Stimulated activated CD4-positive, alpha-beta T cell treated with anti-CD3 and anti-CD28 coated beads, Interleukin-1b, Interleukin-23, amount 100 ng/mL, for 24 hours (primary cell): ENCODE measurements at places on chromosomes 12 and 14.

DNA sequence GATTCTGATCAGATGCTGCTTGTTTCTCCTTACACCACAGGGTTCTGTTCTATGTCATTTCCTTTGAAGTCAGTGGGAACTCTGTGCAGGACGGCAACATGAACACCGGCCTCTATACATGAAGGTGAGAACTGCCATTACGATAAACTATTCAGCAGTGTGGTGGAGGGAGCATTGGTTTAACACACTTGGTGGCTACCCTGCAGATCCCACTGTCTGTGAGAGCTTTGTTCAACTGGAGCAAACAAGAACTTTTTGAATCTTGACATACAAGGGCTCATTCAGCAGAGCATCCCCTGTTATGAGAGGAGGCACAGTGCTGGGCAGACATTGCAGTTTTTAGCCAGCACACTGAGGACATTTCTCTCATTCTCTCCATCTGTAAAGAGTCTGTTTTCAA lies 10.7 kb upstream of the FRS2 start:
- DNase-seq, result no peak

GRCh38 chr14:54317391-54317790 lies 79.4 kb upstream of the CDKN3 start:
- DNase-seq, result no peak

- DNase-seq, result no peak
Observed at GRCh38 chr12:72717036-72717435, 444.9 kb downstream of the TRHDE start.

DNA sequence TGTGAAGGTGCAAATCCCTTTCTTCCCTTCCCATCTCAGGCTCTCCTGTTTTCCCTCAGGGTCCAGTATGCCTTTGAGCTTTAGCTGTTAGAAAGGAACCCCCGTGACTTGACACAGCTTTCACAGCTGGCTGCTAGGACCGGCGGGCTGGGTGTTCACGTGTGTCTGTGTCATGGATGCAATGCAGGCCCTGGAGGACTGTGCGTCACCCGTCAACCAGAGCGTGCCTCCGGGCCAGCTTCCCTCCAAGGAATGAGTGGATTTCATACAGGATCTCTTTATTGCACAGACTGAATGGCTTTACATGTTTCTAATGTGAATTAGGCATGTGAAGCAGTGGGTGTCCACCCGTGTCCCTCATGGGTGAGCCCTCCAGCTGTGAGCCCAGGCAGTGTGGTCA lies 77.4 kb downstream of the AACS start:
- no peak for DNase-seq

- DNase-seq, result no peak
Observed at GRCh38 chr12:48311313-48311712, 39.4 kb downstream of the ZNF641 start.

- no peak for DNase-seq
Observed at GRCh38 chr12:94740601-94741362, 90.4 kb upstream of the TMCC3 start.

DNA sequence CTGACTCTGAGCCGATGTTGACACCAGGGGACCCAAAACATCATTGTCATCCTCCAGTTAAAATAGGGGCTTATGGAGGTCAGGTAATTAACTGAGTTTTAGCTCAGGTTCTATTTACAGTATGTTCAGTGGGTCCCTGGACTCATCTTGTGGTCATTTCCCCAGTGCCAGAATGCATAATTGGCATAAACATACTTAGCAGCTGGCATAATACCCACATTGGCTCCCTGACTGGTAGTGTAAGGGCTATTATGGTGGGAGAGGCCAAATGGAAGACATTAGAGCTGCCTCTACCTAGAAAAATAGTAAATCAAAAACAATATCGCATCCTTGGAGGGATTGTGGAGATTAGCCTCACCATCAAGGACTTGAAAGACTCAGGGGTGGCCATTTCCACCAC lies 350.9 kb downstream of the C12orf75 start:
- DNase-seq, result no peak

GRCh38 chr14:30156571-30156970 lies 228.9 kb upstream of the PRKD1 start:
- DNase-seq, result no peak

GRCh38 chr12:131445795-131446194 lies 265.1 kb upstream of the SFSWAP start:
- no peak for DNase-seq

DNA sequence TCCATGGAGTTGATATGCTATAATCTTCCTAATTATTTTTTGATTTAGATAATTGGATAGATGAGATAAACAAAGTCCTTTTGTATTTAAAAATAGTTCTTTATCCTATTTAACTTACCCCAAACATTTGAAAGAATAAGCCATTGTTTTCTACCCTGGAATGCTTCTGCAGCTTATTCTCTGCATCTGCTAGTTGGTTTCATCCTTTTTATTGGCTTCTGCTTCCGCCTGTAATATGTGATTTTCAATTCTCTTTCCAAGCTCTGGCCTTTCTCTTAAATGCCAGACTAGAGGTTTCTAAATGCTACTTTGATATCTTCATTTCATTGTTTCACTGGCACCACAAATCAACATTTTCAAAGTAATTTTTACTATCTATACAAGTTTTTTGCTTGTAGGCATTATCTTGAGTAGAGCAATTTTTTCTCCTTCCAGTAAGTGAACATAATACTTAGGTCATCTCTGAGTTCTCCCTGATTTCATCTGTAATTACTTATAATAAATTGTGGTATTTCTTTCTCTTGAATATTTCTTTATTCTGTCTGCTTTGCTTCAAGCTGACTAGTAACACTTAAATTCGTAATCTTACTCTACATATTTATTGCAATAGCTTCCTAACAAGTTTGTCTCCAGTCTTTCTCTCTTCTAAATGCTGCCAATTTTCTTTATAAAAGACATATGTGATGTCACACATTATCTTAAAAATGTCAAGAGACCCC lies 958.4 kb downstream of the SLC6A15 start:
- no peak for DNase-seq

DNA sequence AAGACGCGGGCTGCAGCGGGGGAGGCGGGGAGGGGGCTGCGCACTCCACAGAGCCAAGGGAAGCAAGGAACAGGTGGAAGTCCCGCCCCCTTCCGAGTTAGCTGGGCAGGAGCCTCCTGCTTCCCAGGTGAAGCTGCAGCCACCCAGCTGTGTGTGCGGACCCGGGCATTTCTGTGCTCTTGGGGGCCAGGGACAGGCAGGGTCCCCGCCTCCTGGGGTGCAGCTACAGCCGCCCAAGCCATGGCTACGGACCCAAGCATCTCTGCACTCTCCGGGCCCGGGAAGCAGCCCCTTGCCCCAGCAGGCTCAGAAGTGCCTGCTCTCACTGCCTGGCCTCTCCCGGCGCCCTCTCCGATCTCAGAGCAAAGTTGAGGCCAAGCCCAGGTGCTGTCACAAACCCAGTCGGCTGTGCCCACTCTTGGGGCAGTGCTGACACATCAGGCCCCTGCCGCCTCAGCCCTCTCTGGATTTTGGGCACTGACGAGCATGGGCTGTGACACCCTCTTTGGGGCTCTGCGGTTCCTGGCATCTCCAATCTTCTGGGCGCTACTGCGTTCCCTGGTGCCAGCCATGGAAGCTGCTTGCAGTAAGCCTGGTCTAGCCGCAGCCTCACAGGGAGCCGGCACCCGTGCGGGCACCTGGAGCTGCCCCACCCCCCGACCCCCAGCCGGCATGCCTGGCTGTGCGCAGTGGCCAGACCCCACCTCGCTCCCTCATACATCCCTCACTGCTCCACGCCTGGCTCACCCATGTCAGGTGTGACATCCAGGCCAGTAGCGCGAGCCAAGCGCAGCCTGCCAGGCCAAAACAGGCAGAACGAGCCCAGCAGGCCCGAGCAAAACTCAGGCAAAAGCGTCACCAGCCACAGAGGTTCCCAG lies 8.5 kb upstream of the MGAT4C start:
- DNase-seq, result no peak

DNA sequence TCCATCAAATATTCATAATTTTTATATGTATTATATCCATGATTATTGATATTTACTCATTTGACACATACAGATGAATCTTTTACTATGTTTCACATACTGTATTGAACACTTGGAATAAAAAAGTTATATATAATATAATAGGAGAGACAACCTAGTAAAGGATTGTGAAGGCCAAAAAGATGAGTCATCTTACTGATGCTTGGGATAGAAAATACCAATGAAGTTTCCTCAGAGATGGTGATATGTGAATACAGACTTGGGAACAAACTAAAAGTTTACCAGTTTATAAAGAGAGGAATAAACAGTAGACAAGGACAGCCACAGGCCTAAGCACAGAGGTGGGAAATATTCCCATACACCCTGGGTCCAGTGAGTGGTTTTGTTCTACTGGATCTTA lies 743.9 kb upstream of the FLRT2 start:
- no peak for DNase-seq

GRCh38 chr12:123243671-123244262 lies 10.5 kb downstream of the MTRFR start:
- DNase-seq, result no peak

GRCh38 chr14:95862243-95862642 lies 14.4 kb upstream of the TUNAR start:
- DNase-seq, result no peak

DNA sequence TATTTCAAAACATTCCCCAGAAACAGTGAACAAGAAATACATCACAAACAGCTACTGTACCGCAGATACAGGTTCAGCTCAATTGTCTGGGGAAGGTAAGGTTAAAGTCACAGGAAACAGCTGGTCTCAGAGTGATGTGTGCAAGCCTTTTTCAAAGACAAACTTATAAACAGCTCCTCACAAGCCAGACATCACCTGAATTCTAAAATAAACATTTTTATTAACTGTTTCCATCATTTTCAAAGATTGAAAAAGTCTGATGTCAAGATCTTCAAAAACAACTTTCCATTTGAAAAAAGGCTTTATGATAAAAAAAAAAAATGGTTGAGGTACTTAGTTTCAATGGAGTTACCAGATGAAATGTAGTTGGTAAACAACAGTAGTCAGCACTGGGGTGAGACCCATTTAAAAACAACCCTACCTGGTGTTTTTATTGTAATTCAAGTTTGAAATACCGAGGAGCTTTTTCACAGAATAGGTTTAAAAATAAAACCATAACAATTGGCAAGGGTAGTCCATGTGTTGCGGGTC lies 4.0 kb downstream of the BTG1 start:
- DNase-seq, result no peak

GRCh38 chr12:9756170-9756569 lies 4.5 kb downstream of the CD69 start:
- DNase-seq, result no peak

DNA sequence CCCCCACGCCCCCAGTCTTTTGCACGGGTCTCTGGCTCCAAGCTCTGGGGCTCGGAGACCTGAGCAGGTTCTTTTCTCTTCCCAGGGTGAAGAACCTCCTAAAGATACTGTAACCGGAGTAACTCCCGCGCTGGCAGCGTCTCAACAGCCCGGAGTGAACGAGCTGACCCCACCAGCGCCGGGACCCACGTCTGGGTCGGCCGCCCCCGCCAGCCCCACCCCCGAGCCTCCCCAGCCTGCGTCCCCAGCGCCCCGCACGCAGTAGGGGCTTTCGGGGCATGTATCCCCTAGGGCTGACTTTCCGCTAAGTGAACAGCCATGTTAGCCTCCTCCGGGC lies 858 bp downstream of the SLC35F4 start:
- DNase-seq, result no peak

- DNase-seq, result no peak
Observed at GRCh38 chr12:52015532-52016041, 8.8 kb downstream of the TAMALIN start.

DNA sequence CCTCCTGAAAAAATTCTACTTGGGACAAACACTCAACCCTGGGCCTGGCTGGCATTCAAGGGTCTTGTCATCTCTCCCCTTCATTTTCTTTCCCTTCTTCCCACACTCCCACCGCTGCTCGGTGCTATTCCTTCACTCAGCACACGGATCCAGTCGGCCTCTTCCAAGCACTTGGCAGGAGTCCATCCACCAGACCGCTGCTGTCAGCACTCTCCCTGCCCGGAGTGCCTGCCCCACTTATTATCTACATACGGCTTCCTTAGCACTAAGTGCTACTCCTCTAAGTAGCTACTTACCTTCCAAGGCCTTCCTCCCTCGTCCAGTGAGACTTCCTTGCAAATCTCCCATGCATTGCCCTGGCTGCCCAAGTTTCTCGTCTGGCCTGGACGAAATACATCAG lies 29.8 kb downstream of the CALM1 start:
- no peak for DNase-seq

GRCh38 chr14:74459976-74460375 lies 33.1 kb downstream of the NPC2 start:
- no peak for DNase-seq

DNA sequence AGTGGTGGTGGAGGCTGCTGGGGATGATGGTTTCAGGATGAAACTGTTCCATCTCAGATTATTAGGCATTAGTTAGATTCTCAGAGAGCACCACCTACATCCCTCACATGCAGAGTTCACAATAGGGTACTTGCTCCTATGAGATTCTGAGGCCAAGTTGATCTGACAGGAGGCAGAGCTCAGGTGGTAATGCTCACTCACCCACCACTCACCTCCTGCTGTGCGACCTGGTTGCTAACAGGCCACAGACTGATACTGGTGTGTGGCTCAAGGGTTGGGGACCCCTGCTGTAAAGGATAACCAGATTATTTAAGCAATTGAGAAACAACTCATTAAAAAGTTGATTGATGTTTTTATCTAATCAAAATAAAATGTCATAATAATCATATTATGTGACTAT lies 248.5 kb downstream of the RERGL start:
- no peak for DNase-seq

DNA sequence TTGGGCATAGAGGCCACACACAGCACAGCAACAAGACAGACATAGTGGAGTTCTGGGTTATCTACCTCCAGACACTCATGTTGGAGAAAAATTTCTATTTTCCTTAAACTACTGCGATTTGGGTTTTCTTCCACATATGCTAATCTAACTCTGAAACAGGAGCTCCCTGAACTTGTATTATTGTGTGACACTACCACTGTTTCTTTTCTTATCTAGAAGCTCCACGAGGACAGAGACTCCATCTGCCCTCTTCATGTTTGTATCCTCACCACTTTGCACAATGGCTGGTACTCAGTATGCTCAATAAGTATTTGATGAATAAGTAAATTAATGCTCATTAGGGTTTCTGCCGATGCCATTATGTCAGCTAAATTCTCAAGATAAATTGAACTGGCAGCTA lies 218.6 kb downstream of the PAX9 start:
- DNase-seq, result no peak
